ENCODE measurements at places on chromosomes 12 and 14.
A peak's percentile ranks its signal among the peaks of the same experiment; 100 is the strongest.

- no peak for DNase-seq
Measured at GRCh38 chr14:52327374-52328226, 13.5 kb downstream of the PTGER2 start.

- no peak for DNase-seq
Measured at GRCh38 chr12:79688376-79689060, 2.2 kb downstream of the PAWR start.

GRCh38 chr12:76183459-76184186, 99.1 kb upstream of the NAP1L1 start:
- peak; percentile 84 for DNase-seq

DNA sequence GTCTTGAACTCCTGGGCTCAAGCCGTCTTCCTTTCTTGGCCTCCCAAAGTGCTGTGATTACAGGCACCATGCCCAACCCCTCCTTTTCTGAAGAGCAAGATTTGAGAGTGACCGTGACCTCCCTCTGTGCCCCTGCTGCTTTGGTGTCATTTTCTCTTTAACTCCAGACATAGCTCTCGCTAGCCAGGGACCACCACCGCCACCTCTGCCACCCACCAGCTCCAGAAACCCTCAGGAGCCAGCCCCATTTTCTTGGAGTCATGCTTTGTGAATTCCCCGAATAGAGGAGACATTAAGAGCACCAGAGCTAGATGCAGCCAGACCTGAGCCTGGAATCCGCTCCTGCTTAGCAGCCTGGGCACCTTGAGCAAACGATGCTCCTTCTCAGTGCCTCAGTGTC, 18.2 kb downstream of the SDSL start:
- no peak for DNase-seq

GRCh38 chr12:104049278-104049902, 597 bp downstream of the GLT8D2 start:
- peak; percentile 44 for DNase-seq

DNA sequence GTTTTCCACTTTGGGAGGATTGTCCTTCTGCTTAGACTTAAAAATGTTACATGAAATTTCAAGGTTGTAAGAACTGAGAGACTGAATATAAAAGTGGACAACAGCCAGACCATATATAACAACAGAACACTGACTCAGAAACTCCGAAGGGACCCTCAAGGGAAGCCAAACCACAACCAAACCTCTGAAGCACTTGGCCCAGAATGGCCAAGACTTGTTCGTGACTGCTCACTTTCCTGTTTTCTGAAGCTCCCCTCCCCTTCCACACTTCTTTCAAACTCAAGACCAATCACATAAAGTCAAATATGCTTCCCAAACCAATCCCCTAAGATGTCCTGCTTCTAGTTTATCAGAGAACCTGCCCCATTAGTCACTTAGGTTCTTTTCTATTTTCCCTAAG, 13.7 kb downstream of the OR6J1 start:
- DNase-seq, result no peak

GRCh38 chr14:100683578-100683977, 43.1 kb upstream of the DLK1 start:
- DNase-seq, result no peak
